NCI-H1417 treated with DMSO at 0.1 percent for 48 hours (cell line): ENCODE measurements at places on chromosomes 1 and 21.

GRCh38 chr1:200901796-200902444 lies 7.2 kb downstream of the INAVA start:
- DNase-seq = no peak

DNA sequence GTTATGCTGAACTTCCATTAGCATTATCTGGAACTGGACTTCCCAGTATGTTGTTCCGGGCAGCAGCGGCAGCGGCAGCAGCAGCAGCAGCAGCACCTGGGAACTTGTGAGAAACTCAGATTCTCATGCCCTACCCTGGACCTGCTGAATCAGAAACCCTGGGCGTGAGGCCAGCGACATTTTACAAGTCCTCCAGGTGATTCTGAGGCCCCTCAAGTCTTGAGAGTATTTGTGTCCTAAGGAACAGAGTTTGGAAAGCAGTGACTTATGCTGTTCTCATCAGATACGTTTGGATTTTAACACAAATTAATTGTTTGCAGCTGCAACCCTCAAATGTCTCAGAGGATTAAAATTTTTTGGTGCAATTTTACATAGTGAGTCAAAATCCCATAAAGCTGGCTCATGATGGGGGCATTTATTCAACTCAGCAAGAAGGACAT lies 157.2 kb upstream of the KAZN start:
- DNase-seq = no peak

DNA sequence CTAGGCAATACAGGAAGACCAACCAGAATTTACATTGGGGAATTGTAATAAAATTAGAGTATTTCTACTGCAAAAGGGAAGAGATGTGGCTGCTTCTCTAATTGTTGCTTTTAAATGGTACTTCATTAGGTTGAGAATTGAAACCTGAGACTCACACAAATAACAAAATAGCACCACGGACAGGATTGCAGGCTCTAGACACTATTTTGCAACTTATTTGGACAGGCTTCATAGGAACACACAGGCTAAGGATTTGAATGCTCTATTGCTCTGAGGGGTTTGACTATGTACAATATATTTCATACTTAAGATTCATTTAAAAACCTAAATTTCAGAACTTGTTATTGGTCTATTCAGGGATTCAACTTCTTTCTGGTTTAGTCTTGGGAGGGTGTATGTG lies 79.6 kb downstream of the ATP1B1 start:
- no peak for DNase-seq

DNA sequence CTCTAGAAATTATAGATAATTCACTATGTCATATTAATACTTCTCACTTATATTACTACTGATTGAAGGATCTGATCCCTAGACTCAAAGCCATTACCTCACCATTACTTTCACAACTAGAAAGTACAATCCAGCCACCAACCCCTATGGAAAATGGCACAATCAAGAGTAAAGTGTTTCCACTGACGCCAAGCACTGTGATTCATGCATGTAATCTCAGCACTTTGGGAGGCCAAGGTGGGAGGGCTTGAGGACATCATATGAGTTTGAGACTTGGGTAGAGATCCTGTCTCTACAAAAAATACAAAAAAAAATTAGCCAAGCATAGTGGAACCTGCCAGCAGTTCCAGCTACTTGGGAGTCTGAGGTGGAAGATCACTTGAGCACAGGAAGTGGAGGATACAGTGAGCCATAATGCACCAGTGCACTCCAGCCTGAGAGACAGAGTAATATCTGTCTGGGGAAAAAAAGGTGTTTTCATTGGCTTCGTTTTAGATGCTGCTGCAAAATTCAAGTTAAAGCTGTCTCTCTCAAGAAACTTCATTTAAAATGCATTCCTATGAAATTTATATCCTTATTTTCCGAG lies 126.5 kb downstream of the AKT3 start:
- DNase-seq = no peak

- no peak for DNase-seq
Observed at GRCh38 chr1:168529518-168529917, 14.3 kb downstream of the XCL2 start.
